ENCODE measurements at places on chromosomes 16 and 17.

DNA sequence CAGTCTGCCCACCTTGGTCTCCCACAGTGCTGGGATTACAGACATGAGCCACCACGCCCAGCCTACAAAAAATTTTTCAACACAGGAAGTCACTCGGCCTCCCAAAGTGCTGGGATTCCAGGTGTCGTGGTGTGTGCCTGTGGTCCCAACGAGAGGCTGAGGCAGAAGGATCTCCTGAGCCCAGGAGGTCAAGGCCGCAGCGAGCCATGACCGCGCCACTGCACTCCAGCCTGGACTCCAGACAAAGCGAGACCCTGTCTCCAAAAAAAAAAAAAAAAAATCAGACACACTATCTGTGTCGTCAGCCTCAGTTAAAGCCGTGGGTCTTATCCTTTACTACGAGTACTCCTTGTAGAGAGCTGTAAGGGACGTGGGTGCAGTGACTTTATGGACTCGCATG is 15.8 kb downstream of the USP22 start:
- DNase-seq, result no peak

DNA sequence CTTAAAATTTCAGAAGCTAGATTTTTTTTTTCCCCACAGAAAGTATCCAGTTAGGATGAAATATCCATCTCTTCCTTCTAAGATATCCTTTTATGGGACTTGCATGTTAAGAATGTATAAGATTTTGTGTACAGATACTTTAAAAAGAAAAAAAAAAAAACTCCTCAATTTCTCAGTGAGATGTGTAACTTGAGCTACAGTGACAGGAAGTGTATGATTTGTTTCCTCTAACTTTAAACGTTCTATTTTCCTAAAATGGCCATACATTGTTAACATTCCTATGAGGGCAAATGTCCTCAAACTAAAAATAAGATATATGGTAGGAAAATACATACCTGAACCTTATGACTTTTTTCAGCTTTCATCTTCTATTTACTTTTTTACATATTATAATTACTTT is 8.9 kb downstream of the FBXO47 start:
- no peak for DNase-seq

- DNase-seq, result no peak
Observed at GRCh38 chr16:81693041-81693743, 85.9 kb upstream of the PLCG2 start.

DNA sequence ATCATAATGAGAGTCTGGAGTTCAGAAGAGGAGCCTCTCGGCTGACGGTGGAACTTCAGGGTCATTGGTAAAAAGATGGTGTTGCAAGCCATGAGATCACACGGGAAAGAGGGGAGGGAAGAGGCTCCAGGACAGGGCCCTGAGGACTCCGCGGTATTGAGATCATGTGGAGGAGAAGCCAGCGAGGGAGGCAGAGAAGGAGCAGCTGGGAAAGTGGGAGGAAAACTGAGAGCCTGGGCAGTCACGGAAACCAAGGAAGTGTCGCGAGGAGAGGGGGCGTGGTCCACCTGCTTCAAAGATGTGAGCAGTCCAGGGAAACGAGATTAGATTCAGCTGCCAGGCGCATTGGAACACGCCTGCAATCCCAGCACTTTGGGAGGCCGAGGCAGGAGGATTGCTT is 27.7 kb upstream of the SBK1 start:
- no peak for DNase-seq

GRCh38 chr17:22171631-22172030 is 479.3 kb downstream of the KCNJ18 start:
- no peak for DNase-seq

- DNase-seq, result no peak
Observed at GRCh38 chr17:67335245-67335835, 31.0 kb downstream of the PSMD12 start.

DNA sequence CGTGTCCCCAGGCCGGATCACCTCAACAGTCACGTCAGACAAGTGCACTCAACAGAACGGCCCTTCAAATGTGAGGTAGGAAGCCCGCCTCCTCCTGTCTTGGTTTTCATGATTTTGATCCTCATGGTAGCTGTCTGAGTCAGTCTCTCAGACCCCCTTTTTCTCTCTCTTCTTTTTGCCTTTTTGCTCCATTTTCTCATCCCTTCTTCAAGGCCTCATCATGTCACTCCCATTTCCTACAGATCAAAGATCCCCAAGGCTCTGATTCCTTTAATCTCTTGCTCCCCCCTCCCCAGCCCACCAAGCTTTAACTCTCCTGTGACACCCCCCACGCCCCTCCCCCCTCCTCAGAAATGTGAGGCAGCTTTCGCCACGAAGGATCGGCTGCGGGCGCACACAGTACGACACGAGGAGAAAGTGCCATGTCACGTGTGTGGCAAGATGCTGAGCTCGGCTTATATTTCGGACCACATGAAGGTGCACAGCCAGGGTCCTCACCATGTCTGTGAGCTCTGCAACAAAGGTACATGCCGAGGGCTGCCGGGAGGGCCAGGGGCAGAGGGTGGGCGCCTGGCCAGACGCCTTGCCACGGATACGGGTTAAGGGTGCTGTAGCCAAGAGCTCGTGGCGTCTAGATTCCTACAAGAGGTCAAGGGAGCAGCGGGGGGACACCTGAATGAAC is 2.0 kb downstream of the MAZ start:
- no peak for DNase-seq

DNA sequence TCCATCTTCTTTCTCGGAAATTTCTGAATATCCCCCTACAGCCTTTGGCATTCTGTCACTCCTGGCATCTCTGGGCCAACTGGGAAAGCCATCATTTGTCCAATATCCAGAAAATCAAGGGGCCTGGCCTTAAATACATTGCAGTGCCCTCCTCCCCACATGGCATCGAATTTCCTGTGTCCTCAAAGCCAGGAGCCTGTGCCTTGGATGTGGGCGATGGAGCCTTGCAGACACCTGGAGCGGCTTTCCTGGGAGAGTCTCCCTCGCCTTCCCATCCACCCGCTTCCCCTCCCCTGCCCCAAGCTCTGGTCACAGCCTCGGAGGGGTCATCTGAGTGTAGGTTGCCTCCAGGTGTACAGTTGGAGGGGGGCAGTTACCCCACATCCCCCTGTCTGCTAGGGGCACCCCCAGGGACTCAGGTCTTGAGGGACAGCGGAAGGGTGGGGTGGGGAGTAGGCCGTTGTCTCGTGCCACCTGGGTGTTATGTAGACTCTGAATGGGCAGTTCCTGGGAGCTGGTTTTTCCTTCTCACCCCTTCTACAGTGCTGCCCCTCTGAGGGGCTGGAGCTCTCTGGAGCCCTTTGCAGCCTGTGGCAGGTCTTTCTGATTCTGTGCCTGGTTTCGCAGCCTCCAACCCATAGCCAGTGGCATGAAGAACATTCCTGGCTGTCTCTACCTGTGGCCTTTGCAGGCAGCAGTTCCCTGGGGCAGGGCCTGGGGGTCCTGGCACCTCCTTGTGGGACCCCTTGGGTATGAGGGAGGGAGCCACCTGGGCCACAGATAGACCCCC is 239.8 kb downstream of the SEC14L1 start:
- no peak for DNase-seq

DNA sequence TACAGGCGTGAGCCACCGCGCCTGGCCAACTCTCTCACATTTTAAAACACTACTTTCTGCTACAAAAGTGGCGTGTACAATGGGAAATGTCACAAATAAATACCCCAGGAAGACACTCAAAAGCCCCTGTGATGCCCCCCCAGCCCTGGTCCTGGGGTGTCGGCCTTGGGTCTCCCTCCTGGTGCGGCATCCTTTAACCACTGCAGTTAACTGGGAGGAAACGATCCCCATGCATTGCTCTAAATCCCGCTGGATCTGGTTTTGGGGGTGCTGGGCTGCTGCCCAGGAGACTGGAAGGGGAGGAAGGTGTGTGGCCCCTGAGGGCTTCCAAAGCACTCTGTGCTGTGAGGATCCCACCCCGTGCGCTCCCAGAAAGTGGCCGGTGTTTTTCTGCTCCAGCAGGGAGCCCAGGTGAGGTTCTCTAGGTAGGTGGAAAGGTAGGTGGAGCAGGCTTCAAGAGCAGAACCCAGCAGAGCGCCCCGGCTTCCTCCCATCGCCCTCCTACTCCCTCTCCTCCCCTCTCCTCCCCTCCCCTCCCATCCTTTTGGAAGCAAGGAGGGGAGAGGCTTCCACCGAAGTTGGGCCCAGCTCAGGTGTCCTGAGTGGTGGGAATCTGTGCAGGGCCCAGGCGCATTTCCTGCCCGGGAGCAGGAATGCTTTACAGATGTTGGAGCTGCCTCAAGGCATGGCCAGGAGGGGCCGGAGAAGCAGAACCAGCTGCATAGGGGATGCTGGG is 363.3 kb downstream of the SEC14L1 start:
- DNase-seq, result no peak

- no peak for DNase-seq
Observed at GRCh38 chr17:16940116-16940881, 31.6 kb downstream of the TNFRSF13B start.

DNA sequence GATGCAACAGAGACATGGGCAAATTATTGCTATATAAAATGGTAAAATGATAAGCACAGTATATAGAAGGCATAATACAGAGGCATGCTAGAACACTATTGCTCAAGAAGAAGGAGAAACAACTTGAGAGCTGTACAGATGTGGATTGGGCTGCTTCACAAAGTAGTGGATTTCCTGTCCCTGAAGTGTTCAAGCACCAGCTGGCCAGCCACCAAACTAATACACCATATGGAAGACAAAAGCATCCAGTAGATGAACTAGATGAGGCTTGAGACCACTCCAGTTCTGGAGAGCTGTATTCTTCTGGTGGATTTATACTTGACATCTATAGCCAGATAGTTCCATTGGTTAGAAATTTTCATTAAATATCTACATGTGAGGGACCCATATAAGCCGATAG is 134.1 kb upstream of the GNAO1 start:
- no peak for DNase-seq

DNA sequence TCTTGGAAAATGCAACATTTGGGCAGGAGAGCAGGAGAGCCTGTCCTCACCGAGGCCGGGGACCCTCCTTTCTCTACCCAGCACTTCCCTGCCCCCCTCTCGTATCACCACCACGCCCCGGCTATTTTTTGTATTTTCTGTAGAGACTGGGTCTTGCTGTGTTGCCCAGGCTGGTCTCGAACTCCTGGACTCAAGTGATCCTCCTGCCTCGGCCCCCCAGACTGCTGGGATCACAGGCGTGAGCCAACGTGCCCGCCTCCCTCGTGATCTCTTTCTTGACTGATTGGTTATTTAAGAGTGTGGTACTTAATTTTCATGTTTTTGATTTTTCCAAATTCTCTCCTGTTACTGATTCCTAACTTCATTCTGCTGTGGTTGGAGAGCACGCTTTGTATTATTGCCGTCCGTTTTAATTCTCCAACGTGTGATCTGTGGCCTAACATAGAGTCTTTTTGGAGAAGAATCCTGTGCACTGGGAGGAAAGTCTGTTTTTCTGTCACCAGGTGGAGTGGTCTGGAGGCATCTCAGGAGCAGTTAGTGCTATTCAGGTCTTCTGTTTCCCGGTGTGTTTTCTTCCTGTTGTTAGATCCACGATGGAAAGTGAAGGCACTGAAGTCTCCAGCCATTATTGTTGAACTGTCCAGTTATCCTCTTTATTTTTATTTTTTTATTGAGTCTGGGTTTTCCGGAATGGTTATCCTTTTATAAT is 40.4 kb downstream of the ZNF778 start:
- DNase-seq, result no peak

DNA sequence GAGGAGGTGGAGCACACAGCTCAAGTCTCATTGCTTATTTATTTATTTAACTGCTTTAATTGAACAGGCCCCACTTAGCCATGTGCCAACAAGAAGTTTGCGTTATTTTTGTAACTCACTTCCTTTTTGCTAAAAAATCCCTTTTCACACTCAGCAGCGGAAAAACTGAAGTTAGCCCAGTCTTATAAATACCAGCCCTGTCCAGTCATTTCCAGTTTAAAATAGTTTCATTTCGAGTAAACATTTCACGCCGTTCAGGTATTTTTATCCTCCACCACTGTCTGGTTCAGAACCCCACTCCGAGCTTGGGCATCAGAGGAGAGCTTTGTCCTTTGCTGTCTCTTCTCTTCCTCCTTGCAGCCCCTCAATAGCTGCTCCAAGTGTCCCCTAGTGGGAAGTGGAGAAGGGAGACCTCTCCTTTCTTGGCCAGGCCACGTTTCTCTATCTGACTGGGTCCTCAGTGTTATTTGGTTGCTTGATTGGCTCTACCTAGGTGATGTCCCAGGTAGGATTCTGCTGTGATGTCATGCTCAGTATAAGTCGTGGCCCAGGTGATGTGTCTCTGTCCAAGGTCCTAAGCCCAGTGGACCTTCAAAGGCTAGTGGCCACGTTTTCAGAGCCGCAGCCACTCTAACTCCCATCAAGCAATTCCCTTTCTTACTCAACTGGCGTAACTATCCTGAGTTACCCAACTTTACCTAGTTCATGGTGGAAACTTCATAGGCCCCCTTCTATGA is 53.0 kb upstream of the GAS7 start:
- no peak for DNase-seq

GRCh38 chr16:19711643-19712042 is 6.4 kb downstream of the KNOP1 start:
- no peak for DNase-seq

GRCh38 chr16:89320782-89321501 is 103.4 kb downstream of the ZNF778 start:
- no peak for DNase-seq

GRCh38 chr17:50598487-50598886 is 36.2 kb upstream of the ABCC3 start:
- no peak for DNase-seq

DNA sequence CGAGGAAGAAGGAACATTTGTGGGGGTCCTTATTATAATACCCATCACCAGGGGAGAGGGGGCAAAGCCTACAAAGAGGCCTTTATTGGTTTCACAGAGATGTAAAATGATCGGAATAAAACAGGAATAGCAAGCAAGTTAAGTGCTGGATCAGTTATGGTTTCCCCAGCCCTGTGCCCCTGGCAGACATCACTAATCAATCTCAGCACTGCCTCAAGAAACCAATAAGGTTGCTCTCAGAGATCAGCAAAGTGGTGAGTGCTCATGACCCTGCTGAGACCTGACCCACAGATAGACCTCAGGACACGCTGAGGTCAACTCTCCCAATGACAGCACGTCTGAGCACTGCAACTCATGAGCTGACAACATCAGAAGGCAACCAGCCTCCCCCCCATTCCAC is 66.3 kb downstream of the ZNF423 start:
- no peak for DNase-seq

- no peak for DNase-seq
Observed at GRCh38 chr16:10242097-10242496, 59.9 kb upstream of the GRIN2A start.

Measured in smooth muscle cell of the brain vasculature (primary cell).